Left renal cortex interstitium (tissue), 4 donors: ENCODE measurements at places on chromosomes 11 and 22. TPM values are rescaled to one million over a fixed set of nuclear protein-coding genes. Genes with fewer than 3 reads are reported as not detected.

MRGPRX4 gene
- polyA plus RNA-seq: not detected

SAA4 gene
- polyA plus RNA-seq: not detected

MFRP gene
- polyA plus RNA-seq: not detected

SLC5A4 gene
- 1.3 TPM for polyA plus RNA-seq

APOC3 gene
- 21.1 TPM for polyA plus RNA-seq

FAM118B gene
- polyA plus RNA-seq: 27.5 TPM

PEX26 gene
- 32.5 TPM for polyA plus RNA-seq

- DNase-seq: no peak
These were observed 10.6 kb downstream of the LRRC75B start for GRCh38 chr22:24582056-24582814.

- no peak for DNase-seq
These were observed 19.2 kb downstream of the KCTD17 start for GRCh38 chr22:37070744-37071143.

DNA sequence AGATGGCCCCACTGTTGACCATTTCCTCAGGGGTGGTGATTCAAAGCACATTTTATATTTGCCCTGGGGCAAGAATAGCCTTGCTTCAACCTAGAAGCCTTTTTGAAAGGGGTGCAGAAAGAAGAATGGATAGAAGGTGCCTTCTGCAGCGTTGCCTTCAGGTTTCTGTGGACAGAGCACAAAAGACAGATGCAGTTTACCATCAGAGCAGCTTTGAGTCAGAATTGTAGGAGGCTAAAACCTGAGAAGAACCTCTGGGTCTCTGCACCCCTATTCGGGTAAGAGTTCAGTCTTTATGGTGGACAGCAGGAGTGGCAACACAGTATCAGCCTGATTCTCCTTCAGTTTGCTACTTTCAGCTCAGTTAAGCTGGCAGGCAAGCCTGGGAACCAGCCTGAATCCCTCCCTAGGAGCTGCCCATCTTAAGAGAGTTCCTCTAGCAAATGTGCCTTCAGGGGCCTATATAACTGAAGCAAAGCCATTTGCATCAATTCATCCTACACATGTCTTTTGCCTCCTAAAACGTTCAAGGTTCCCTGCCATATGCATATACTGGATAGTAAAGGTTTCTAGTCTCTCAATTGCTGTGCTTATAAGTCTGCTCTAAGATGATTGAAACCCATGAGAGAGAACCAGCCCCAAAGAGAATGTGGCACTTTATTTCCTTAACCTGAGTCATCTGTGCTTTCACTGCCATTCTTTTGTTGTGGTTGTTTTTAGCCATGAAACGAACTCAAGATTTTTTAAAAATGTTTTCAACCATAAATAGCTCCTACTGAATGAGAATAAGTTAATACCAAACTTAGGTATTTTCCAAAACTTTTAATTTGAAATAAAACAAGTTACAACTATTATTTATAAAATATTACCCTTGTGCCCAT is 123.0 kb downstream of the TRIM44 start:
- DNase-seq: no peak

DNA sequence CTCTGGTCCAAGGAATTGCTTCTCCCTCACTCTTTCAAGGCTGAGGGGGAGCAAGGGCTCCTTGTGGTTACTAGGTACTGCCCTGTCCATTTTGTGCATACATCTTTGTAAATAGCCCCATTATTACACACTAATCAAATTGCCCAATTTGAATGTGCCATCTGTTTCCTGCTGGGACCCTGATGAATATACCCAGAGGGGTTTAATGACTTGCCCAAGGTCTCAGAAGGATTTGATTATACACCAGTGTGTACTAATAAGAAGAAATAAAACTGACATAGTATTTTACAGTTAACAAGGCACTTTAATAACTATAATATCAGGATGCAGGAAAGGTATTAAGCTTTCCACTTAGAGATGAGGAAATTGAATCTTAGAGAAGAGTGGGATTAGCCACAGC is 64.6 kb upstream of the PTPRJ start:
- no peak for DNase-seq

DNA sequence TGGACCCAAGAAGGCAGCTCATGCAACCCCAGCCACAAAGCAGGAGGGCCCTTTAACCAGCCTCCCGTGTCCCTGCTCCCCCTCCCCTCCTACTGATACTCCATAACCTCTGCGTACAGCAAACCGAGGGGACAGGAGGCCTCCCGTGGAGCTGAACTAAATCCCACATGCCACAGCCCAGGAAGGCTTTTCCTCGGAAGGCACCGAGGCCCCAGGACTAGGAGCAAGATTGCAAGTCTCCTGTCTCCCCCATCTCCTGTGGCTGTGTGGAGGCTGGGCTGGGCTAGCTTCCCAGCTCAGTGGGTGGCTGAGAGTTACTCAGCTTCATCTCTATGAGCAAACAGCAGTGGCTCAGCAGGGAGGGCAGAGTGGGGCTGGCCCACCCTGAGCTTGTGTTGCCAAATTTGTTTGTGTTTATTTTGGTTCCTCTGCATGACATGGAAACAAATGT is 62.7 kb upstream of the NECTIN1 start:
- no peak for DNase-seq

DNA sequence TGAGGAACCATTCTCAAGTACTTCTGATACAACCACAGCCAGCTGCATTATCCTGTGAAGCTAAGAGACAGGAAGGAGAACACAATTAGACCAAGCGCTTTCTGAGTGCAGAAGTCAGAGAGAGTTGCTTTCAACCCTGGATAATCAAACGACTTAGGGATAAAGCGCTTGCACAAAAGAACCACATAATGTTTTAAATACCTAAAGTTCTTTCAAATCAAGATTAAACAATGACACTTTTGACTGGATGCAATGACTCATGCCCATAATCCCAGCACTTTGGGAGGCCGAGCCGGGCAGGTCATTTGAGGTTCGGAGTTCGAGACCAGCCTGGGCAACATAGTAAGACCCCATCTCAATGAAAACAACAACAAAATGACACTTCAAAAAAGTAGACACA is 145.1 kb downstream of the SWAP70 start:
- no peak for DNase-seq

DNA sequence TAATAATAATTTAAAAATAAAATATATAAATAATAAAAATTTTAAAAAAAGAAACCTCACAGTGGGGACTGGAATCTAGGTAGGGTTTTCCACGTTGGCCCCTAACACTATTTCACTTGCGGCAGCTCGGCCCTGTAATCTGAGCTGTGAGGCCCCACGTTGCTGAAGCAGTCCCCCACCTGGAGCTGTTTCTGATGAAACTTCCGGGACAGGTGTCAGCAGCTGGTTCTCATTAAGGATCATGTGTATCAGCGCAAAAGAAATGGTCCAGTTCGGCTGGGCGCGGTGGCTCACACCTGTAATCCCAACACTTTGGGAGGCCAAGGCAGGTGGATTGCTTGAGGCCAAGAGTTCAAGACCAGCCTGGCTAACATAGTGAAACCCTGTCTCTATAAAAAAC is 17.3 kb downstream of the RHOD start:
- no peak for DNase-seq

DNA sequence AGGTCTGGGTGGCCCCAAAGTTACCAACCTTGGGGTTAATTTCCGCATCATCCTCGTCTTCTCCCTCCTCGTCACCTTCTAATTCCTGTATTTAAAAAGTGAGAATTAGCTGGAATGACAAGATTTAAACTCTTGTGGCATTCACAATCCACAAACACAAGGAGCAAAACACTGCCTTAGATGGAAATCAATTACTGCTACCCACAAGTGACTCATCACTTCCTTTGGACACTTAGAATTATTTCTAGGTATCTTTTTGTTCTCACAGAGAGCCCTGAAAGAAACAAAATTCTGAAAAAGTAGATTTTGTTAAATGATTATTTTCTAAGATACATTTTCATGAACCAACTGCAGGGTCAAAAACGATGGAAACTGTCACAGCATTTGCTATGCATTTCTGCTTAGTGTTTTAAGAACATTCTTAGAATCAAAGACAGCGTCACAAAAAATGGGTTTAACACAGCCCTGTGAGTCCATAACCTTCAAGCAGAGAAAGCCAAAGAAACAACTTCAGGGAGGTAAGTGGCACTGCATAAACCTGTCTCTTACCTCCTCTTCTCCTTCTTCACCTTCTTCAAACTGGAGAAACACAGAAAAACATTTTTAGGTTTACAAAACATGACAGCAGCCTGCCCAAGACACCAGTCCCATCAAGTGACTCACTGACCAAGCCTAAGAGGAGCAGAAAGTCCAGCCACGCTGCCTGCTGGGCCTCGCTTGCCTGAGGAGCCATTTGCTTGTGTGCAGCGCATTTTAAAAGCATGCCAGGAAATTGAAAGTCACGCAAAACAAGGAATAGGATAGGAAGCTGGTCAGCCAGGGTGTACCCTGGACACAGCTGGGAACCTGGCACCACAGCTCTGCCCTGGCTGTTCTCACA is 22.3 kb upstream of the PHLDA2 start:
- DNase-seq: no peak

GRCh38 chr11:124769806-124770774 is 8.0 kb upstream of the ESAM start:
- no peak for DNase-seq

DNA sequence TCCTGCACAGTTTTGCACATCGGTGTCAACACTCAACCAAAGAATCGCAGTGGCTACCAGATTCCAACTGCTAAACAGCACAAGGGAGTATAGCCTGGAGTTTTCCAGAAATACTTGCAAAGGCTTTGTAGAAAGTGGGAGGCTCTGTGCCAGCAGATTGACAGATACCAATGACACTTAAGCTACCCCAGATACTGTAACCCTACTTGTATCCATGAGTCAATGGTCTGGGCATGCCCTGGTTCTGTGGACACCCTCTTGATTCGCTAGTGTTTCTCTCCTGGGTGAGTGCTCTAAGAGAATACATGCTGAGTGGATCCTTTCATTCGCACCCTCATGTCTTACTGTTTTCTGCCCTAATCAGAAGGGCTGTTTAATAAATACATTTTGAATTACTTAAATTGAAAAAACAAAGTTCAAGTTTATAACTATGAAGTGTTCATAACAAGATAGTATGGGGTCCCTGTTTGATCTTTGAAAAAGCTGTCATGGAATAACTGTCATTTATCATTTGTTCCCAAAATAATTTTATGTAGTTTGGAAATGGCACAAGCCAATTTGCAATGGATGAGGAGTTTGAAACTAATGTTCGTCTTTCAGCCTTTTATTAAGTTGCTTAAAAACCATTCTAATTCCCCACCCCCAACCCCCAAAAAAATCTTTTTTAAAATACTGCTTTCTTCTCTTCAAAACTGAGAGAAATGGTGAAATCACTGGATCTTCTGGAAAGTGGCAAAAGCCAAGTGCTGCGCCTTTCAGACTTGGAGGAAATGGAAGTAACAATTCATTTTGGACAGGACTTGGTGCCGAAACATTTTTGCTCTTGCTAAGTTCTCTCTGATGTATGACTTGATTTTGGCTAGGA is 600.5 kb upstream of the TENM4 start:
- no peak for DNase-seq

DNA sequence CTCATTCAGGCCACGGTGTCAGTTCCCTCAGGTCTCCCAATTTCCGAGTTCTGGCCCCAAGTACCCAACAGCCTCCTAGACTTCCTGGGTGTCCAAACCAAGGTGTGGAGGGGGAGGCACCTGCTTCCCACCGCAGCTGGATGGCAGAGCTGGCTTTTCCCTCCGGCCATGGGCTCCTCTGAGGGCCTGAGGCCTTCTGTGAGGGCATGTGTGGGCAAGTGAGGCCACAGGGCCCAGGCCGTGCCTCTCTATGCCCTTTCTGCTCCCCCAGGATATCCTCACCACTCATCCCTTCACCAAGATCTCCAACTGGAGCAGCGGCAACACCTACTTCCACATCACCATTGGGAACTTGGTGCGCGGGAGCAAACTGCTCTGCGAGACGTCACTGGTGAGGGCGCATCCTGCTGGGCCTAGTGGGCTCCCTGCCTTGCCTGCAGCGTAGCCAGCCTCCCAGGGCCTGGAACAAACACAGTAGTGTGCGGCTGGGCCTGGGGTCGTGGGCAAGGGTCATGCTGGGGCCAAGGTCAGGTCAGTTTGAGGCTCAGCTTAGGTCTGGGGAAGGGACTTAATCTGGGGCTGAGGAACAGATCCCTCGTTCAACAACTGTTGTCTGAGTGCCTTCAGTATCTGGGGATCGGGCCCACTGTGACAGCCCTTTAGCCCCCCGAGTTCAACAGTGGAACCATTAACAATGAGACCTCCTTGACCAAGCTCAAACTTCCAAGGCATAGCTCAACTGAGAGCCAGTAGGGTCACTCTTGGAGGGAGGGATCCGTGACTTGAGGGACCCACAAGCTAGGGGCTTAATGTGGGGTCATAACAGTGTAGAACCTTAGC is 85.8 kb downstream of the MYO7A start:
- DNase-seq: no peak

DNA sequence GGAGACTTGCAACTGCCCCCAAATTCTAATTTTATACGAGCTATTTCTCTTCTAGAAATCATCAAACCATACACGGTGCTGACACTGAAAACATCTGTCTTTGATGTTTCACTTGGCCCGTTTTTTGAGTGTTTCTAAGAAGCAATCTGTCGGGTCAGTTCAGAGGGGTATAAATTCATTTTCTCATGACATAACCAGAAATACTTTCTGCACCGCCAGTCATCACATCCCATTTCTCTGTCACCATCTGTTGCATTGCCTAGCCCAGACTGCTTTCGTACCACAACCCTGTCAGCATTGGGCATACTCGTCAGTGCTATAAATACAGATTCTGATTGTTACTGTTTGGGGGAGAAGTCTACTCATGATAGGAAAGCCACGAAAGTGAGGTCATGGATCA is 63.1 kb upstream of the CCDC90B start:
- DNase-seq: peak; percentile 11

DNA sequence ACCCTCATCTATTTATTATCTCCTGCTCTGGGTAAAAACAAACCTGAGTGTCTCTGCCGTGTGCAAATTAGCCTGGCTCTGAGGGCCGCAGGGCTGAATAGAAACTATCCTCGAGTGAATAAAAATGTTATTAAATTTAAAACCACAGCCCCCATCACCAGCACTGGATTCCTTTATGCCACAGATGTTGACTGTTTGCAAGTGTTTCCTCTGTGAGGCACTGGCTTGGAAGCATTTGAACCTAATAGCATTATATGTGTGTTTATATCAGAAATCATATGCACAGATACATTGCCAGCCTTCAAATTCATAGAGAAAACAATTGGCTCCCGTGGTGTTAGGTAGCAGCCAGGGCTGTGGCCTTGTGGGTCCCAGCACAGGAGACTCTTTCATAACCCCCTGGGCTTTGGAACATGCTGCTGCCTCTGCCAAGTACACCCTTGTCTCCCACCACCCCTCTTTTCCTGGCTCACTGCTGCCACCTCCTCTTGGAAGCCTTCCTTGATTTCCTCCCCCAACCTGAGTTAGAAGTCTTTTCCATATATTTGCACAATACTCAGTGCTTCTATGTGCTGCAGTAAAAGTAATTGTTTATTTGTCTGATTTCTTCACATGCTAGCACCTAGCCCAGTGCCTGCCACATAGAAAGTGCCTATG is 294.4 kb downstream of the DDX10 start:
- DNase-seq: no peak

GRCh38 chr22:46714550-46714949 is 23.5 kb downstream of the CERK start:
- DNase-seq: no peak

GRCh38 chr11:44028816-44029506 is 18.8 kb upstream of the ACCSL start:
- no peak for DNase-seq

GRCh38 chr11:78539506-78539905 is 35.2 kb downstream of the NARS2 start:
- no peak for DNase-seq
